ENCODE measurements at places on chromosomes 5 and 9.

- no peaks in the 10 kb centered on the region for H3K4me1 ChIP-seq
- no peak overlapping the region for H3K4me3 ChIP-seq
- no peaks in the 10 kb centered on the region for H3K36me3 ChIP-seq
These were observed 182.9 kb upstream of the MEF2C start for GRCh38 chr5:89065919-89066318.

- H3K4me3 ChIP-seq = no peak overlapping the region
- H3K27me3 ChIP-seq = no peaks in the 10 kb centered on the region
- H3K36me3 ChIP-seq = no peaks in the 10 kb centered on the region
These were observed 84.6 kb downstream of the MAST4 start for GRCh38 chr5:66680804-66681203.

GRCh38 chr5:138354387-138354786 lies 1.9 kb downstream of the KDM3B start:
- H3K27ac ChIP-seq = peak overlapping the region; percentile 99
- peak overlapping the region; percentile 86 for H3K4me3 ChIP-seq
- DNase-seq = no peak
- no peaks in the 10 kb centered on the region for H3K27me3 ChIP-seq

DNA sequence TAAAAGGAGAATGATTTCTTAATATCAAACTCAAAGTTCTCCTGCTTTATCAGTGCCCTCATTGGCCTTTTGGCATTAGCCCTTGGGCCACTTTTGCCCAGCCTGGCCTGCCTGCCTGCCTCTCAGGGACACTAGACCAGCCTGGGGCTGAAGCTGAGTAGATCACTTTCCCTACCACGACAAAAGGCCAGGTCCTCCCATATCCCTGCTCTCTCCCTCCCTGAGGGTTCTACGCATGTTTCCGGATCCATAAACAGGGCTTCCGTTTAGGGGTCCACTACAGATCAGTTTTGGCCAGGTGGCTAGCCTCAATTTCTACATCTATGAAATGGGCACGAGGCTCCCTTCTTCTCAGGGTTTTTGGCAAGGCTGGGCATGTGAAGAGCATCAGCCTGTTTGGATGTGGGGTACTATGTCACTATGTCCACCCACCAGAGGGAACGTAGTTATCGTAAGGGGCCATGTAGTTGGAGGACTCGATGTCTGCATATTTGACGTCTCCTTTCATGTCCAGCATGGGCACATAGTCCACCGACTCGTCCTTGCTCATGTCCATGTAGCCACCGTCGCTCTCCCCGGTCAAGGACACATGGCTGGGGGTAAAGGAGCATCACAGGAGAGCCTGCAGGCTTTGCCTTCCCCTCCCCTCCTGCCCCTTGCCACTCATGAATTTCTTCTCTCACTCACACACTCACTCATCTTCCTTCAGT lies 34.0 kb downstream of the PDGFRB start:
- H3K4me1 ChIP-seq = no peaks in the 10 kb centered on the region
- no peaks in the 10 kb centered on the region for H3K36me3 ChIP-seq
- no peak for DNase-seq
- H3K4me3 ChIP-seq = no peak overlapping the region
- no peak overlapping the region for H3K27ac ChIP-seq
- H3K27me3 ChIP-seq = no peaks in the 10 kb centered on the region

- H3K36me3 ChIP-seq = no peaks in the 10 kb centered on the region
- H3K27me3 ChIP-seq = no peaks in the 10 kb centered on the region
- H3K4me3 ChIP-seq = no peak overlapping the region
- H3K27ac ChIP-seq = no peak overlapping the region
- DNase-seq = no peak
These were observed 4.8 kb downstream of the ASB6 start for GRCh38 chr9:129637102-129637501.

Data from breast epithelium (tissue), 4 donors.